Non-pigmented ciliary epithelial cell (primary cell): ENCODE measurements at places on chromosomes 2 and 18.
A peak's percentile ranks its signal among the peaks of the same experiment; 100 is the strongest.

DNA sequence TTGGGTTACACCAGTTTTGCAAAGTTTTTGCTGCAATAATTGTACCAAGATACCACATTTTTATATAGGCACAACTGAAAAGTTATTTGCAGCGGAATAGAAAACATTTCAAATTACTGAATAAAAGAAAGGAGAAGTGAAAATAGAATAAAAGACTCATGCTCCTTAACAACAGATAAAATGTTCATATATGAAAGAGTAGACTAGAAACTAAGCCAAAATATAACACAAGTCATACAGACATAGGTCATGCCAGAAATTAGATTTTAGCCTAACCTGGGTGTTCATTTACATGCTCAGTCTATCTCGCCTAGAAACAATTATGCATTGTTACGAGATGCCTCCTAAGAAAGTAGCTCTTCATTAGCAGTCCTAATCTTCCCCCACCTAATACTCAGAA lies 16.4 kb upstream of the MAP3K20 start:
- no peak for DNase-seq

DNA sequence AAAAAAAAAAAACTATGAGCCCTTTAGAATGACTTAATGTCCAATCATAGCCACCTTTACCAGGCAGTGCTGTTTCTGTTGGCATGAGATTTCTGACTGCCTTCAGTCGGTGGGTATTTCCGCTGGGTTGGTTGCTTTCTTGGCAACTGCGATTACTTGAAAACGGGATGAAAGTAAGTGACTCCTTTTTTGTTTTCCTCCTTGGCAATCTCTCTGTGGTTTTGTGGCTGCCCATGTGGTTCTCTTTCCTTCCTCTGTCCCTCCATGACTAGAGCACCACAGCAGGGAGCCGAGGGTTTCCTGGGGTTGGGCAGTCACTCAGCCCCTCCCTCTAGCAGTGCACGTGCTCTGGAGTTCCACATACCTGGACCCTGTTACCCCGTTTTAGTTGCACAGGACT lies 112.1 kb downstream of the KLHL29 start:
- peak; percentile 22 for DNase-seq

DNA sequence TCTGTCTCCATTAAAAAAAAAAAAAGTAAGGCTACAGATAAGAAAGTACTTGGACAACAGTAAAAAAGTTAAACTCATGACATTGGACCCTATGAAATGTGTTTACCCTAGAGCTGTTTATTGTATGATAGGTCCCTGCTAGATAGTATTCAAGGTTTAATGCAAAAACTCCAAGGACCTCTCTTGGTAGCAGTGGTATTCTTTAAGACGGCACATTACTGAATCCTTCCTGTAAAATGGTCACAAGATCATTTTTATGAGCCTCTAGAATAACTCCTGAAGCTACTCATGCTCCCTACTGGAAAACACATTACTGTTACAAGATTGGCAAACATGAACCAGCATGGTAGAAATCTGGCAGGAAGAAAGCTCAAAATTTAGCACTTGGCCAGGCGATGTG lies 38.8 kb downstream of the GALM start:
- no peak for DNase-seq

- no peak for DNase-seq
Observed at GRCh38 chr18:75350512-75350839, 77.0 kb downstream of the SMIM21 start.

GRCh38 chr18:76588601-76589226 lies 93.7 kb upstream of the ZNF516 start:
- DNase-seq, result no peak

GRCh38 chr18:44502790-44503189 lies 177.9 kb upstream of the SETBP1 start:
- DNase-seq, result no peak

GRCh38 chr2:84972932-84973331 lies 2.0 kb downstream of the KCMF1 start:
- no peak for DNase-seq

GRCh38 chr2:41187376-41188122 lies 735.7 kb upstream of the SLC8A1 start:
- no peak for DNase-seq

DNA sequence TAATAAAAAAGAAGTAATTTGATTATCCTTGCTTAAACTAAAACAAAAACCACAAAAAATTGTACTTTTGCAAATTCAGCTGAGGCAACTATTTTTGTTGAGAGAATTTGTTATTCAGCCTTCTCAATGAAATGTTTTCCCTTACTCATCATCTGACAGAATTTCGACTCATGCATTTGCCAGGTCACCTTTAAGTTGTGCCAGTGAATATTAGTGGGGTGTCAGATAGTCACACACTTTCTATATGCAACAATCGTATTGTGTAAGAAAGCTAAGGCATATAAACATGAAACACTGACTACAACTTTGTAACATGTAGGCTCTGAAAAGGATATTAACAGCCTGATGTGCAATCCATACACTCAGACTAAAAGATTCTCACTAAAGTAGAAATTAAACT lies 1653.1 kb upstream of the SLC39A10 start:
- DNase-seq, result no peak

DNA sequence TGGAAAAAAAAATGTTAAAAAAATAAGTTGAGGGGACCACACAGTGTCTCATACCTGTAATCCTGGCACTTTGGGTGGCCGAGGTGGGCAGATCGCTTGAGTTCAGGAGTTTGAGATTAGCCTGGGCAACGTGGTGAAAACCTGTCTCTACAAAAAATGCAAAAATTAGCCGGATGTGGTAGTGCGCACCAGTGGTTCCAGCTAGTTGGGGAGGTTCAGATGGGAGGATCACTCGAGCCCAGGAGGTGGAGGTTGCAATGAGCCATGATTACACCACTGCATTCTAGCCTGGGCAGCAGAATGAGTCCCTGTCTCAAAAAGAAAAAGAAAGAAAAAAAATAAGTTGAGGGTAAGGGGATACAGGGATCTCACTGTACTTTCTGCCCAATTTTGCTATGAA lies 6.1 kb upstream of the KYNU start:
- no peak for DNase-seq

- DNase-seq, result peak; percentile 35
Observed at GRCh38 chr2:164785457-164785856, 56.2 kb downstream of the COBLL1 start.

DNA sequence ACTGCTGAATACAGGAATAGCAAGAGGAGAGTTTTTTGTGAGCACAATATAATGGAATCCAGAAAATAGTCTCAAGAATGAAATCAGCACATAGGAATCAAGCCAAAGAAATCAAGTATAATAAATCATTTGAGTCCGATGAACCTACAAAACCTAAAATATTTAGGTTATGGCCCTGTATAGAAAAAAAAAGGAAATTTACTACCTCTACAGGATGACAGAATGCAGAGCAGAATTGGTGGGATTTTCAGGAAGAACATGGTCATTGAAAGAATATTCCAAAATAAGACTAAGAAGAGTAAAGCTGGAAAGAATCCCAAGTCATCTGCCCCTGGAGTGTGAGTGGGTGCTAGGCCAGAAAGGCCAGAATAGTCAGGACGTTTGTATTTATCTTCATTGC lies 1041.2 kb upstream of the CDH2 start:
- no peak for DNase-seq

GRCh38 chr2:230805353-230806017 lies 59.3 kb upstream of the ITM2C start:
- no peak for DNase-seq

GRCh38 chr18:11268153-11268552 lies 118.8 kb upstream of the PIEZO2 start:
- no peak for DNase-seq

GRCh38 chr18:21210784-21211183 lies 31.2 kb upstream of the GREB1L start:
- DNase-seq, result no peak

DNA sequence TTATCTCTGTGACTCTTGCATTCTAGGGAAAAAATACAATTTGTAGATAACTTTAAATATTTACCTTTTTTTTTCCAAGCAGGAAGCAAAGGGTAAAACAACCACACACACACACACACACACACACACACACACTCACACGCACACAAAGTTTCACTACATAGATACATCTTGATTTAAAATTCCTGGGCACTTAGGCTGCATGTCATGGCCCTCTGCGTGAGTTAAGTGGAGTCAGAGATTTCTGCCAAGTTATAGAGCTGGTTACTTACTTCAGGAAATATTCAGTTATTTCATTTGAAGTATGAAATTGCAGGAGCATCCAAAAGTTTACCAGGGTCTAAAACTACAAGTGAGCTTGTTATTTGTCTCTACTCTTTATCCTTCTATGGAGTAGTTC lies 612.0 kb downstream of the IRS1 start:
- peak; percentile 26 for DNase-seq

- no peak for DNase-seq
Observed at GRCh38 chr2:72048881-72049477, 98.7 kb downstream of the CYP26B1 start.

DNA sequence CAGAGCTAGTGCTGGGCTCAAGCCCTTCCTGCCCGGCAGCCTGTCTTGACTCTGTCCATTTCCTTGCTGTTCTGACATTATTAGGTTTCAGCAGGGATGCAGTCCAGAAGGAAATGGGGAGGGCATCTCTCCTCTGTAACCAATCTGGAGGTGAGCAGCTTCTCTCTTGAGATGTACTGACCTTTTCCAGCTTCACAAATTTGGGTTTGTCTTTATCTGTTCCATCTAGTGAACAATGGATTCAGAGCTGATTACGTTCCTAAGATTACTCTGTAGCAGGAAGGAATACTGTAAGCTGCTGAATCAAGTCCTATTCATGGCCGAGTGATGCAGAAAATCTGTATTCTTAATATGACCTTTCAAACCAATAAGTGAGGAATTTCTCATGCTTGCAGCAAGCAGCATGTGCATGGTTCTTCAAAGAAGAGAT lies 11.0 kb downstream of the PLA2R1 start:
- DNase-seq, result no peak

DNA sequence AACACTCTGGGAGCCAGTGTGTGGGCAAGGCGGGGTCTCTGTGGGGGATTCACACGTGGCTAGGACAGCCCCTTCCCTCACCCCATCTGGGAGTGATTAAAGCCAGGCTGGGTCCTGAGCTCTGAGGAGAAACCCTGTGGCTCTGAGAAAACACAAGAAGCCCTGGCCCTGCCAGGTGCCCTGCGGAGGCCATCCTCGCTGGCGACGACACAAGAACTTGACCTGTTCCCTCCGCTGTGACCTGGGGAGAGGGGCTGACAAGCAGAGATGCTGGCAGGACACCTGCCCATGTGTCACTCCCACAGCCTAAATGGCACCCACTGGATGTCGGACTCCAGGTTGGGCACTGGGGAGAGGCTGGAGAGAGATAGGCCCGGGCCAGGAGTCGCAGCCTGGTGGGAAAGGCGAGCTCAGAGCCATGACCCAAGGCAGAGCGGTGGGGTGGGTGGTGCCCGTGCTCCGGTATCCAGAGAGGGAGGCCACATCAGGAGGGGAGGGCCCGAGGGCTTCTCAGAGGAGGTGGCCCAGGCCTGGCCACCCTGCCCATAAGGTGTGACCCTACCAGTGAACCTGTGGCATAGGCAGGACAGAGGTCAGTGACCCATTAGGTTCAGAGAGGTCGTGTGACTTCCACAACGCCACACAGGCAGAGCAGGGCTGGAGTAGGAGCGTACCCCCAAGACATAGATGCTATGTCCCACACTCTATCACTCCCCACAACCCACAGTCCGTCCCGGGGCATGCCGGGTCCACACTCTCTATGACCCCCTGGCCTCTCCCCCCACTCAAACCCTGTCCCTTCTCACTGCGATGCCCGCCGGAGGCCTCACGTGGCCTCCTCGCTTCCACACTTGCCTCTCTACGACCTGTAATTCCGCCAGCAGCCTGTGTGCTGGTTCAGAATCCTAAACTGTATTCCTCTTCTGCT lies 59.4 kb upstream of the HPCAL1 start:
- DNase-seq, result no peak

DNA sequence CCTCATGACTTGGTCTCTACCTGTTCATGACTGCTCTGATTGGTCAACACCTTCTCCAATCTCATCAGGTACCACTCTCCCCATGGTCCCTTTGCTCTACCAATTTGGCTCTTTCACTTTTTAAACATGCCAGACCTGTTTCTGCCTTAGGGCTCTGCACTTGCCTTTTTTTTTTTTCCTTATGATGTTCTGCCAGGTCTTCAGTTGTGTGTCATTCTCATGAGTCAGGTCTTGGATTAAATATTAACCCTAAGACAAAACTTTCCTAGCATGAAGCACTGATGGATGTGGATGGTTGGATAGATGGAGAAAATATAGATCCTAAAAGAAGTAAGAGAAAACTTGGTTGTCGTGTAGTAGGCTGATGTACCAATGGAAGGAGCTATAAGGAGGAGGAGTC lies 219.3 kb downstream of the TTC32 start:
- no peak for DNase-seq

DNA sequence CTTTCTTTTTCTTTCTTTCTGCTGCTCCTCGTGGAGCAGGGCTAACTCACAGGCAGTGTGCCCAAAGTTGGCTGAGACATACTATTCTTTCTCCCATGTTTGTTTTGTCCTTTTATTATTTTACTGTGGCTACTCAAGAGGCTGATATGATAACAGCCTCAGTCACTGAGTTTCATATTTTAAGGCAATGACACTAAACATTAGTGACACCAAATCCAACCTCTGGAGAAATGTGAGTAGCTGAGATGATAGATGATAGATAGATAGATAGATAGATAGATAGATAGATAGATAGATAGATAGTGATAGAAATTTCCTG lies 45.8 kb upstream of the GLS start:
- no peak for DNase-seq

DNA sequence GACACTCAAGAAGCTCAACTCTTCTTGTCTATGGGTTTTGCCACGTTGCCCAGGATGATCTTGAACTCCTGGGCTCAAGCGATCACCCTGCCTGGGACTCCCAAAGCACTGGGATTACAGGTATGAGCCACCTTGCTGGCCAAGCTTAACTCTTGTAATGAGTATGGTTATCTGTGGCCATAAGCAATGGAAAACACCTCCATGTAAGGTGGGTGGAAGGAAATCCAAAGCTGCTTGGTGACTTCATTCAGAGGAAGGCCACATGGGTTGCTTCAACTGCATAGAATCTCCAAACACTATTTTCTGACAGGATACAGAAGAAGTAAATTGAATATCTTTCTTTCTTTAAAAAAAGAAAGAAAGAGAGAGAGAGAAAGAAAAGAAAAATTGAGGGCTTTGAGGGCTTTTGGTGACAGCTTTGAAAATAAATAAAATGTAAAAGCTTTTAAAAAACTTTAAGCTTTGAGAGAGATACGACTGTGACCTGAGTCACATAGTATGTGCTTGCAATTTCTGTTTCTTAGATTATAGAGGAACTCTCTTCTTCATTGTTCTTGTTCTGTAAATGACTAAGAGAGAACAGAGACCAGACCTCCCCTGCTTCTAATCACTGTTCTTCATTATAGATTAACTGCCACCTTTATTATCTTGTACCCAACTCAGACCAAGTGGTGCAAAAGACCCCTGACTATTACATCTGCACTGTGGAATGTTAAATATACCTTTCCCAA lies 123.1 kb upstream of the NDUFV2 start:
- DNase-seq, result no peak

DNA sequence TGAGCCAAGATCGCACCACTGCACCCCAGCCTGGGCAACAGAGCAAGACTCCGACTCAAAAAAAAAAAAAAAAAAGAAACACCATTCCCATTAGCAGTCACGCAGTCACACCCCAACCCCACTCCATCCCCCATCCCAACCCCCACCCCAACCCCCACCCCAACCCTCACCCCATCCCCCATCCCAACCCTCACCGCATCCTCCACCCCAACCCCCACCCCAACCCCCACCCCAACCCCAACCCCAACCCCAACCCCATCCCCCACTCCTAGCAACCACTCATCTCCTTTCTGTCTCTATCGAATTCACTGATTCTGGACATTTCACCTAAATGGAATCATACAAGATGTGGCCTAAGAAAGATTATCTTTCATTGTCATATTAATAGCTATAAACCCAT lies 25.9 kb upstream of the ATP9B start:
- DNase-seq, result no peak

- no peak for DNase-seq
Observed at GRCh38 chr2:16630463-16630862, 35.2 kb downstream of the CYRIA start.
